ENCODE measurements at places on chromosomes 16 and 17.

DNA sequence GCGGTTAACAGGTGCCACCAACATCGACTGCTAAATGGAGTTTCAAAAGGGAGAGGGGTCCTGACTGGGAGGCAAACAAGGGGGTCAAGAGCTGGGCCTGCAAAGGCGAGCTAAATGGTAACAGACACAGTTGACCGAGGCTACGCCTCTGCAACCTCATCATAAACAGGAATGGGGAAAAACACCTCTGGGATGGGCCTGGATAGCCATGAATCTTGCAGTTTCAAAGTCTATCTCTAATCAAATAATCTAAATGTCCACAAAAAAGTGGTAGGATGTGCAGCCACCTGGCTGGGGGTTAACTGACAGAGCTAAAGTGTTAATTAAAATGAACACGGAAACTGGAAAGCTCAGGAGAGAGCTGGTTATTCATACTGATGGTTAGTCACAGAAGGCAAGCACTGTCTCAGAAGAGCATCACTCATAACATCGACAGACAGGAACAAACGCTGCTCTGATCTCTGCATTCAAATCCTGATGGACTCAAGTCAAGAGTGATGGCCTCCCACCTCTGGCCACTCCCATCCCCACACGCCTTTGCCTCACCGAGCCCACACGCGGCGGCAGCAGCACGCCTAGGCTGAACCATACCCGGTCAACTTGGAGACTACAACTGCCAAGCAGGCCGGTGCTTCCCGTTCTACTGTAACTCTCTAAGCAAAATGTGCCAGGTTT, 56.3 kb downstream of the CREBBP start:
- no peak for DNase-seq

GRCh38 chr17:31564883-31565301, 173.4 kb downstream of the RAB11FIP4 start:
- DNase-seq: no peak

DNA sequence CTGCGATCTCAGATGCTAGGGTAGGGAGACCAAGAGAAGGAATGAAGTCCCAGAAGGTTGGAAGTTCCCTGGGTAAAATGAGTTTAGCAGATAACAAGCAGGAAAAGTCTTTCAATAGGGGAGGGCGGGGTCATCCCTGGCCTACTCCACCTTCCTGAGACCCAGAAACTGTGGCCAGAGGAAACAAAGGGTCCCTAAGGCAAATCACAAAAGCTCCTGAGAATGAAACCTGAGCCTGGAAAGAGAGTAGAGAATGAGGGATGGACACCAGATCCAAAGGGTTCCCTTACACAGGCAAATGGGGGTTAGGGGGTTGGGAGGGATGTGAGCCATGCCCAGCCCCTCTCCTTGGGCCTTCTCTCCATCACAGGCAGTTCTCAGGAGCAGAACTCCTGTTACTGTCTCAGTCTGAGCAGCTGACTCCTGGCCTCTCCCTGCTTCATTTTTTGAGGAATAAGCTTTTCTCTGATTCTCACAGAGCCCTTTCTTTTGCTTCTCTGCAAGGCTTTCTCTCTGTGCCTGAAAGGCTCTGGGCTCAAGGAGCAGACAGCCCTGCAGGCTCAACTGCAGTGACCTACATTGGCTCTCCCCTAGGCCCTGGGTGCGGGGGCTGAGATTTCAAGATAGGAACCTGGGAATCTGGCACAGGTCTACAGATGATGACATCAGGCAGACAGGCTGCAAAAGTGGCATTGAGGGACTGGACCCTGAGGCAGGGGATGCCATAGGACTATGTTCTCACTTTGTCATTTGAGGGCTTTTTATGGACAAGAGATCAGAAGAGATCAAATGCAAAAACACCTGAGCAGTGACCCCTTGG, 9.8 kb upstream of the NR1D1 start:
- no peak for DNase-seq

DNA sequence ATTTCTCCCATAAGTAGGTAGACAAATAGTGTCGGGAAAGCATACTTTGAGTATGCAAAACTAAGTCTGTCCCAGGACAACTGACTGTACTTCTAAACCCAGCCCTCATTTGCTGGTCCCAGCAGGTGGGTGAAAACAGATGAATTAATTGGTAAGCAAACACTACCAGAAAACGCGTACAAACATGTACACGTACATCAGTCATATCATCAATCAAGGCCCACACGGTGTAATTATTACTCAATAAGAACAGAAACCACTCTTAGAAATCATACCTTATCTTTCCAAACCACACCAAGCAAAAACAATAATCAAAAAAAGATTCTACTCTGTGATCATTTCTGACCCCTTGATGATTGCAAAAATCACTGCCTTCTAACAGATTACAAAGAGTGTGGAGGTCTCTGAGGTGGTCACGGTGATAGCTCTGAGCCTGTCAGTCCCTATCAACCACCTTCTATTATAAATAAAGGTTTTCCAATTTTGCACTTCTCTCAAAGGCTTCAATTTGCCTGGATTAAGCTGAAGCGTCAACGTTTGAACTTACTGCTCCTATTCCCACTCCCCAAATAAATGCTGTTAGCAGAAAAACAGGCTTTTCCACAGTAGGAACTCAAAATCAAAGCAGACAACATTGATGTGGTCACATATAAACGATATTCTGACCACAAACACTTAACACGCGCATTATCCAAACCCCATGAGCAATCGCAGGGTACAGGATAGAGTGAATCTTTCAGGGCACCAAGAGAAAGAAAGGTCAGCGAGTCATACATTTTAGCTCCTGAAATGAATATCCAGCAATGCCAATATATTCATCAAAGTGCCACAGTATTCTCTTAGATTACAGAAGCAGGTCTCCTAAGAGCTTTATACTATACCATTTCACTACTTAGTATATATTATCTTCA, 211.9 kb downstream of the STX8 start:
- DNase-seq: peak; percentile 38

DNA sequence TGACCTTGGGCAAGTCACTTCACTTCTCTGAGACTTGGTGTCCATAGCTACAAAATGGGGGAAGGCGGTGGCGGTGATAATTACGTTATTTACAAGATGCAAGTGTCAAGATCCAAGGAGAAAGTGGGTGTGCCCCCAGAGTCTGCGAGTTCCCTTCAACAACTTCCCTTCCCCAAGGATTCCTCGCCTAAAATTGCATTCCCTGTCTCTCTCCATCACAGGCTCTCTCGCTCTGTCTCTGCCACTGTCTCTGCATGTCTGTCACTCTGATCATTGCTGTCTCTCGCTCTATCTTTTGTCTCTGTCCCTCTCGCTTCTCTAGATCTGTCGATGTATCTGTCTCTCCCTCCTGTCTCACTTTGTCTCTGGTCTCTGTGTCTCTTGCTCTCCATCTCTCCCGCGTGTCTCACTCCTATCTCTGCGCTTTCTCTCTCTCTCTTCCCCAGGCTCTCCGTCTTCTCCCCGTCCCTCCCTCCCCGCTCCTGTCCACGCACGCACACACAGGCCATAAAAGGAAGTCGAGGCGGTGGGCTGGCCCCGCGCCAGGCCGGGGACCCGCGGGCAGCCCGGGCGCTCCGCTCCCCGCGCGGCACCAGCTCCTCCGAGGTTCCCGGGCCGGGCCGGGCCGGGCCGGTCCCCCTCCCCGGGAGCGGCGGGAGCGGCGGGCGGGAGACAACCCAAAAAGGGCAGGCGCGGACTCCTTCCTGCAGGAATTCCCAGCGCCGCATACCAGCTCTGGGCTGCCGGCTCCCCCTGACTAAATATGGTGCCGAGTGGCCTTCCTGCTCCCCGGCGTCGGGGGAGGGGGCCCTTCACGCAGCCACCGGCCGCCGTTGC, 1.1 kb upstream of the MYH11 start:
- DNase-seq: no peak

- DNase-seq: no peak
These were observed 28.9 kb downstream of the ZDHHC7 start for GRCh38 chr16:84982434-84982833.

DNA sequence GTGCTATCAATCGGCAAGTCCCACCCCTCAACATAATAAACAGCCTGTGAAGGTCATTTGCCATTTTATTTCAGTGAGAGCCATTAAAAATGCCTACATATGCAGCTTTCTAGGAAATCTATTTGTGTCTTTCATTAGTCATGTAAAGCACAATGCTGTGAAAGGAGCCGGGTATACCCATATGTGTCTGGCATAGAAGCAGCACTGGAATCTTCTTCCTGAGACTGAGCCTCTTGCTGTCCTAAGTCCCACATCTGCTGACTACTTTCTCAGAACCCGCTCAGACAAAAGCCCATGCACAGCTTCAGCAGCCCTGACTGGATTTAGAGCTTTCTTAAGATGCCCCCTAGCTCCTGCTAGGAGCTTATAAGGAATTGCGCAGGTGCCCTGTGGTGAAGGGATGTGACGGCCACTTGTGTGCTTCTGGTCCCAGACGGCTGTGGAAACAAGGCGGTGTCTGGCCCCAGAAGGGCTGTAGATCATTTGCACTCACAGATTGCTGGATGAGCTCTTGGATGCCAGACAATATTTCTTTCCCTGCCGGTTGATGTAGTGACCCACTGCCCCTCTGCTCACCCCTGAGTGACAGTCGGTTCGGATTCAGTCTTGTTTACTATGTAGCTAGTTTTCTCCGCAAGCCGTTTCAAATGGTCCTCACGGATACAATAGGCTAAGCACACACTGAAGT, 172.2 kb downstream of the ANKFN1 start:
- DNase-seq: no peak

GRCh38 chr16:15689290-15689689, 39.2 kb downstream of the NDE1 start:
- DNase-seq: no peak

DNA sequence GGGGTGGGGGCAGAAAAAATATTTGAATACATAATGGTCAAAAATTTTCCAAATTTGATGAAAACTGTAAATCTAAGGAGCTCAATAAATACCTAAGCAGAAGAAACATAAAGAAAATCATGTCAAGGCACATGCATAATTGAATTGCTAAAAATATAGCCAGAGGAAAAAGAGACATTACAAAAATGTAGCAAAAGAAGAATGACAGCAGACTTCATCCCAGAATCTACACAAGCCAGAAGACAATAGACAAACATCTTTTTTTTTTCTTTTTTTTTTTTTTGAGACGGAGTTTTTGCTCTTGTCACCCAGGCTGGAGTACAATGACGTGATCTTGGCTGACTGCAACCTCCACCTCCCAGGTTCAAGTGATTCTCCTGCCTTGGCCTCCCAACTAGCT, 62.0 kb upstream of the ATP2A3 start:
- DNase-seq: no peak

- DNase-seq: no peak
These were observed 21.1 kb downstream of the RAB40B start for GRCh38 chr17:82677353-82677925.

GRCh38 chr17:29597361-29598172, 4.6 kb downstream of the ANKRD13B start:
- DNase-seq: no peak

- peak; percentile 94 for DNase-seq
These were observed at the start of gene LLGL1 for GRCh38 chr17:18225121-18225641. LLGL1 (plus strand) TSS chr17:18225635; CDS start chr17:18225683, 48 bp downstream.

- DNase-seq: no peak
These were observed 103.8 kb downstream of the CLEC16A start for GRCh38 chr16:11047939-11048800.

DNA sequence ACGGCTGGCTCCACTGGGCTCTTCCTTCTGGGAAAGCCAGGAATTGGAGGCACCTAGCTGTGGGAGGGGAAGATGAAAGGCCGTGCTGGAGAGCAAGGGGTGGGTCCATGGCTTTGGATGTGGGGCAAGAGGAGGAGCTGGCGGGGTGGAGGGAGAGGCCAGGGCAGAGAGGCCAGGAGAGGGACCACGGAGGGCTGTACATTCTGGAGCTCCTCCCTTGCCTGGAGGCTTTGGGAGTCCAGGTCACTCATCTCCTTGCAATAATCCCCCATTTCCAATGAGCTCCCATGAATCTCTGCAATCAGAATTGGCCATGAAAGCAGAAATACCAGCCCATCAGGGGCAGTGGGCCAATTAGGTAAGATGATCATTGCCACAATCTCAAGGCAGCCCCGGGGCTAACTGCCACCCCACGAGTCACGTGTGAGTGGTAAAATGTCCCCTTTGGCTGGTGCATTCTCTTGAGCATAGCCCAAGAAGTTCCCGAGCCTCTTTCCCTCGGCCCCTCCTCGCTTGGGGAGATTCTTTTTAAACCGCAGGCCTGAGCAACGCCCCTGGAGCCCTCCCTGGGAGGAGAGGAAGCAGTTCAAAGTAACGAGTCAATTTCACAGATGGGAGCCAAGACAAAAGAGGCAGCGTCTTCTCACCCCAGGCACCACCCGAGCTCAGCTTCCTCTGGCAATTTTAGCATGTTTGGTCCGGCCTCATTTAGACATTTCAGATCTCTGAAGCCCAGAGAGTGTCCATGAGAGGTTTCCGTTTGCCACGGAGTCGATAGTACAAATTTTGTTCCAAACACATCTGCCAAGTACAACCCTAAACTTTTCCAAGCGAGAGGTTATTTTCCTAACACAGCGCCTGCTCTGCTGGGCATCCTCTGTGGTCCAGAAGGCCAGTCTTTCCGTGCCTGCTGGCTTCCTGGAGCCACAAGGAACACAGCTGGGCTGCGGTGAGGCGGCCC, 13.4 kb downstream of the RTN4RL1 start:
- no peak for DNase-seq

DNA sequence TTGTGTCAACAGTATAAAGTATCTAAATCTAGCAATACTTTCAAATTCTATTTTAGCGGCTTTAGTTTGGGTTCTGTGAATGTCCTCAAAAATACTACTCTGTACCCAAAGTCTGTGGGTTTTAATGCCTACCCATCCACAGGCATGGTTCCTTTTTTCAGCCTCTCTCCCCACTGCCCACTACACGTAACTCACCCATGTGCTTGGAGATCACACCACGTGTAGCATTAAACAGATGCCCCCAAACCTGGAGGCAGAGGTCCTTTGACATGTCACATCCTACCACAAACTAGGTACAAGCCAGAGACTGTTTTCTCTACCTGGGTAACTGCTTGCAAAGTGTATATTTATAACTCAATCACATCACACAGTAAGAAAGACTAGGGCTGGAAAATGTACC, 5.4 kb downstream of the DYNC1LI2 start:
- no peak for DNase-seq

DNA sequence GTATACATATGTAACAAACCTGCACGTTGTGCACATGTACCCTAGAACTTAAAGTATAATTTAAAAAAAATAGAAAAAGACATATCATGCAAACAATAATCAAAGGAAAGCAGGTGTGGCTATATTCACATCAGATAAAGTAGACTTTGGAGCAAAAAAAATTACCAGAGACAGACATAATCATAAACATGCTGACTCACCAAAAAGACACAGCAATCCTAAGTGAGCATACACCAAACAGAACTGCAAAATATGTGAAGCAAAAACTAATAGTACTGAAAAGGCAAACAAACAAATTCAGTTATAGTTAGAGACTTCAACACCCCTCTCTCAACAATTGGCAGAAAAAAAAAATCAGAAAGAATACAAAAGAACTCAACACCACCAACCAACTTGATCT, 29.9 kb downstream of the SHCBP1 start:
- no peak for DNase-seq

Measured in SK-MEL-5 (cell line).